ENCODE measurements at places on chromosomes 2 and 18. TPM values are rescaled to one million over a fixed set of nuclear protein-coding genes. Genes with fewer than 3 reads are reported as not detected.

- no peaks in the 10 kb centered on the region for H3K4me1 ChIP-seq
- no peak for DNase-seq
- H3K27ac ChIP-seq, result no peak within 1 kb of the TSS
- no peaks in the 10 kb centered on the region for H3K36me3 ChIP-seq
- no peak within 1 kb of the TSS for H3K4me3 ChIP-seq
- H3K27me3 ChIP-seq, result no peaks in the 10 kb centered on the region
Measured at GRCh38 chr18:31162825-31163435, at the start of gene DSC1. Gene DSC1, minus strand, starts transcription at chr18:31162856. Its CDS starts 262 bp downstream, at chr18:31162594.

RGPD3 gene
- 0.07 TPM for polyA plus RNA-seq

GRCh38 chr2:38875576-38876367, at the start of the genes DHX57 and MORN2:
Gene DHX57, minus strand, starts transcription at chr2:38875934. Its CDS starts 7,529 bp downstream, at chr2:38868405.
Gene MORN2, plus strand, starts transcription at chr2:38875976.
- H3K27me3 ChIP-seq, result no peaks in the 10 kb centered on the region
- H3K4me3 ChIP-seq, result peak within 1 kb of the TSS; percentile 99
- H3K27ac ChIP-seq, result peak within 1 kb of the TSS; percentile 10
- DNase-seq, result peak; percentile 87
- no peaks in the 10 kb centered on the region for H3K36me3 ChIP-seq

DNA sequence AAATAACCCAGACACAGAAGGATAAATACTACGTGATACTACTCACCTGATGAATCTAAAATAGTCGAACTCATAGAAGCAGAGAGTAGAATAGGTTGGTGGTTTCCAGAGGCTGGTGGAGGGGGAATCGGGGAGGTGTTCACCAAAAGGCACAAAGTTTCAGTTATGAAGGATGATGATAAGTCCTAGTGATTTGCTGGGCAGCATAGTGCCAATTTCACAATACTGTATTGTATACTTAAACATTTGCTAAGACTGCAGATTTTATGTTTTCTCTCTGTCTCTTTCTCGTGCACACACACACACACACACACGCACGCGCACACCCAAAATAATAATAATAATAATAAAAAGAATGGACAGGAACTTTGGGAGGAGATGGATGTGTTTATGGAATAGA, 220.3 kb upstream of the EPAS1 start:
- no peak overlapping the region for H3K4me3 ChIP-seq
- H3K27me3 ChIP-seq, result no peaks in the 10 kb centered on the region
- H3K27ac ChIP-seq, result no peak overlapping the region
- no peaks in the 10 kb centered on the region for H3K4me1 ChIP-seq

- H3K27ac ChIP-seq, result no peak overlapping the region
- peaks cover 23% of the 10 kb centered on the region for H3K4me1 ChIP-seq
- H3K36me3 ChIP-seq, result no peaks in the 10 kb centered on the region
- no peak for DNase-seq
Measured at GRCh38 chr2:10344105-10345066, 41.7 kb downstream of the HPCAL1 start.

HOXD11 gene
- polyA plus RNA-seq, result not detected

DYSF gene
- polyA plus RNA-seq, result 12.0 TPM

MOGAT1 gene
- 5.5 TPM for polyA plus RNA-seq

DNA sequence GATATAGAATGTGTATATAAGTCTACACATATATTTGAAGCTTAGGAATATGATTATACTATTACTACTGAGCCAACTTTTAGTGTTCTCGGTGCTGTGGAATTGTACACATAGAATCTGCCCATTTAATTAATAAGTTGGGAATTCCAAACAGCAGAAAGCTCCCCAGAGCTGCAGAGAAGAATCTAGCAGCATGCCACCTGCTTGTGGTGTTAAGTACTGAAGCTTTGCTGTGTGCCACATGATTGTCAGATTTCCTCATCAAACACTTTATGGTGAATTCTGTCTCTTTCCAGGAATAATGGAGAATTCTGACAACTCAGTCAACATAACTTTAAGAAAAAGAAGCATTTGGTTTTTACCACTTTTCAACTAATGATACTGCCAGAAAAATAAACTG, 117.8 kb downstream of the WDSUB1 start:
- no peak for DNase-seq
- H3K27ac ChIP-seq, result no peak overlapping the region
- no peak overlapping the region for H3K4me3 ChIP-seq
- no peaks in the 10 kb centered on the region for H3K36me3 ChIP-seq
- H3K4me1 ChIP-seq, result no peaks in the 10 kb centered on the region

NDC80 gene
- 0.43 TPM for polyA plus RNA-seq

- H3K27ac ChIP-seq, result no peak overlapping the region
- H3K36me3 ChIP-seq, result no peaks in the 10 kb centered on the region
- H3K4me3 ChIP-seq, result no peak overlapping the region
Measured at GRCh38 chr2:104408266-104408665, 445.6 kb upstream of the POU3F3 start.

OR6B2 gene
- polyA plus RNA-seq, result not detected

VAMP5 gene
- 69.1 TPM for polyA plus RNA-seq

DNA sequence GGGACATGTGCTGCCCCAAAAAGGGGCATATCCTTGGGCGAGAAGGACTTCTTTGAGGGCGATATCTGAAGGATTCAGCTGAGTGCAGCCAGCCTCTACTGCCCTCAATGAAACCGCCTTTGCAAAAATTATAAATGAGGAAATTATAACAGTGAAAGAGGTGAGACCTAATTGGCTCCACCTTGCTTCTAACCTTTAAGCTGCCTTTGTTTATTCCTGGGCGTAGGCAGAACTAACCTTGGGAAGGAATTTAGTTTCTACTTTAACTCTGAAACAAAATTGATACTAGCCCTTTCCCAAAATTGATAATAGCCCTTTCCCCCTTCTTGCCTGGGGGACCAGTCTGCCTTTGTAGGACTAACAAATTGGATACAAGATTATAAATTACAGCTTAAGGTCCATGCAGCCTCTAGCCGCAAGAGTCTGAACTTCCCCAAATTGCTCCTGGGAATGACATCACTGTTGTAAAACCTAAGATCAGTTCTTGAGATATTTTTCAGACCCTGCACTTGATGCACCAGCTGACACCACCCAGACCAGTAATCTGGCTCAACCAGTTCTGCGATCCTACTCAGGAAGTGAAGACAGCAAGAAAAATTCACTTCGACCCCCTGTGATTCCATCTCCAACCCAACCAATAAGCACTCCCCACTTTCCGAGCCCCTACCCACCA, 36.0 kb upstream of the ASAP2 start:
- H3K4me3 ChIP-seq, result no peak overlapping the region
- H3K36me3 ChIP-seq, result no peaks in the 10 kb centered on the region
- H3K4me1 ChIP-seq, result no peaks in the 10 kb centered on the region
- DNase-seq, result no peak
- no peak overlapping the region for H3K27ac ChIP-seq

GRCh38 chr2:86566821-86567190, 3.6 kb upstream of the CHMP3 start:
- H3K36me3 ChIP-seq, result no peaks in the 10 kb centered on the region
- no peak overlapping the region for H3K4me3 ChIP-seq
- H3K27ac ChIP-seq, result no peak overlapping the region
- H3K27me3 ChIP-seq, result no peaks in the 10 kb centered on the region

FKBP1B gene
- 7.8 TPM for polyA plus RNA-seq

PDE6D gene
- polyA plus RNA-seq, result 6.9 TPM

GRCh38 chr2:39679805-39680204, 14.1 kb downstream of the TMEM178A start:
- no peaks in the 10 kb centered on the region for H3K36me3 ChIP-seq
- no peaks in the 10 kb centered on the region for H3K4me1 ChIP-seq
- no peaks in the 10 kb centered on the region for H3K27me3 ChIP-seq
- no peak overlapping the region for H3K27ac ChIP-seq
- no peak overlapping the region for H3K4me3 ChIP-seq

TXNDC2 gene
- not detected for polyA plus RNA-seq

DNA sequence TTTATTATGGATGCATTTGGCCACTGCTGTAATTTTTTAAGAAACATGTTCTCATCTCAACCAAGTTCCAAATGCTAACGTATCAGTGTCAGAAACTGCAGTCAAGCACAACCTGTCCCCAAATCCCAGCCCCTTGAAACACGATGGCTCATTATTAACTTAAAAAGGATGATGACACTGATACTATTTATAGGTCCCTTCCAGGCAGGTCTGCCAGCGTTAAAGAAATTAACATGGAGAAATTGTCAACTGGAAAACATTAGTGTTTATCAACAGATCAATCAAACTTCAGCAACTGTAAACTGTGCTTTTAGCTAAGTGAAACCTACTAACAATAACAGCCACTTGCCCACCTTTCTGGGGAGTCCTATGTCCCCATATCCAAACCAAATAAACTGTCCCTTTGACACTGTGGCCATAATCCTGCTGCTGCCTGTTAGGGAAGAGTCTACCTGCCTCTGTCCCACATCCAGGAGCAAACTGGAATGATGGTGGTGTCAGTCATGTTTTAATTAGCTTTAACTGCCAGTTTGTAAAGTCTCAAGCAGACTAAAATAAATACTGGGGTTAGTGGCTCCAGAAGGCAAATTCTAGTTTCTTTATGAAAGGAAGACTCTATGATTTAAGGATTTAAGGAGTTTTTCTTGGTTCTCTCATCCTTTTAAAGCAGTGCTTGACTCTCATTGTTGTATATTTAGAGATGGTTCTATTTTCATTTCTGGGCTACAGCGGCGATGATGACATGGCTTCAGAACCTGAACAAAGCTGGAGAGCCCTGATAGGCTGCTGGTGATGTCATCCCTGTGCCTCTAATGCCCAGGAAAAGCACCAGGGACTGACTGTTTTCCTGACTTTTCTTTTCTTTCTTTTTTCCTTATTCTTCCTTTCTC, 583.6 kb upstream of the PIK3C3 start:
- H3K4me1 ChIP-seq, result no peaks in the 10 kb centered on the region
- no peak overlapping the region for H3K4me3 ChIP-seq
- no peaks in the 10 kb centered on the region for H3K27me3 ChIP-seq
- no peak overlapping the region for H3K27ac ChIP-seq
- no peak for DNase-seq

- no peak for DNase-seq
- H3K27me3 ChIP-seq, result no peaks in the 10 kb centered on the region
- peak overlapping the region; percentile 84 for H3K27ac ChIP-seq
- H3K4me1 ChIP-seq, result peaks cover 25% of the 10 kb centered on the region
- H3K36me3 ChIP-seq, result no peaks in the 10 kb centered on the region
Measured at GRCh38 chr2:63662028-63662804, 73.5 kb downstream of the MDH1 start.

GRCh38 chr2:98020992-98021713, 25.4 kb upstream of the TMEM131 start:
- no peak for DNase-seq
- H3K4me1 ChIP-seq, result no peaks in the 10 kb centered on the region
- no peak overlapping the region for H3K27ac ChIP-seq
- H3K36me3 ChIP-seq, result no peaks in the 10 kb centered on the region
- no peaks in the 10 kb centered on the region for H3K27me3 ChIP-seq
- H3K4me3 ChIP-seq, result no peak overlapping the region

SCN2A gene
- 0.06 TPM for polyA plus RNA-seq

- peaks cover 2% of the 10 kb centered on the region for H3K4me1 ChIP-seq
- H3K27ac ChIP-seq, result no peak overlapping the region
- H3K36me3 ChIP-seq, result peaks cover 12% of the 10 kb centered on the region
- DNase-seq, result no peak
Measured at GRCh38 chr2:27622921-27623384, 5.9 kb downstream of the CCDC121 start.

DNA sequence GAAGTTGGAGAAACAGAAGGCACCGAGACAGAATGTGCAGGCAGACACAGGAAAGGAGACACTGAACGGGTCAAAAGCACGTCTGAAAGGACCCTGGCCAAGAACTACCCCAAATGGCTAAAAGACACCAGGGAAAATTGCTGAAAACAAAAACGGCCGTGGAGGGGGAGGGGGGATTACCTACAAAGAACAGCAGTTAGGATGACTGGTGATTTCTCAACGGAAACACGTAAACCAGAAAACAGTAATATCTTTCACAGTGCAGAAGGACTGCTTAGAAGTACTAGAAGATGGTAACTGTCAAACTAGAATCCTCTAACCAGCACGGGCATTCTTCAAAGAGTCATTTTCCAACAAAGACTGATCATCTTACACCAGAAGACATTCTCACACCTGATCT, 142.6 kb downstream of the HDAC4 start:
- no peak overlapping the region for H3K4me3 ChIP-seq
- no peak overlapping the region for H3K27ac ChIP-seq
- H3K27me3 ChIP-seq, result no peaks in the 10 kb centered on the region
- H3K36me3 ChIP-seq, result no peaks in the 10 kb centered on the region
- DNase-seq, result no peak

LCT gene
- polyA plus RNA-seq, result not detected

DNA sequence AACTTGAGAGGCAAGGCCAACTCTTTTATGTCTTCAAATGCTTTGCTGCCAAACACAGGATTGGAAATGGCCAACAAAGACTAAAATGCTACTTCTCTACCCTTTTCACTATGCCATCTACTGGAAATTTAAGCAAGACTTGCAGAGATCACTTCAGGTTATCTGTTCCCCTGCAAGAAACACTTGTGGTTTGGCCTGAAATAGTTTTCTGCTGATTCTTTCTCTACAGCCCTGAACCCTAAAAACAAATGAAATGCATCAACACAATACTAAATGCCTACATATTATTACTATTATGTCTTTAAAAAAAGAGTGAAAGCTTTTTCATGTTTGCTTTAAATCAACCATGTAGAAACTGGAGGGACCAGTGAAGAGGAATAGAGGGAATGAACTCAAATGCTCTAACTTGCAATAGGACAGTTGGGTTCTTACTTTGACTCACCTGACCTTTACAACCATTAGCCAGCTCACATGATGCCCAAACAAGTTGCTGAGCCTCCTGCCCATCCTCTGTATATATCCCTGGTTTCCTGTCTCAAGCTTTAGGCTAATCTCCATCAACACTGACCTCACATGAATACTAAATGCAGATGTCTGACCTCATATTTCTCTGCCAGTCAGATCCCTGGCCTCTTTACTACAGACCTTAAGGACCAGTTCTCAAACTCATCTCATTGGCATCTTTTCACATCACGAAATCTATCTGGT, 17.5 kb upstream of the ADAM17 start:
- no peak overlapping the region for H3K4me3 ChIP-seq
- H3K4me1 ChIP-seq, result no peaks in the 10 kb centered on the region
- H3K27ac ChIP-seq, result no peak overlapping the region
- no peaks in the 10 kb centered on the region for H3K36me3 ChIP-seq
- H3K27me3 ChIP-seq, result no peaks in the 10 kb centered on the region

PAPOLG gene
- polyA plus RNA-seq, result 1.8 TPM
